ENCODE measurements at places on chromosomes 2 and 18.

DNA sequence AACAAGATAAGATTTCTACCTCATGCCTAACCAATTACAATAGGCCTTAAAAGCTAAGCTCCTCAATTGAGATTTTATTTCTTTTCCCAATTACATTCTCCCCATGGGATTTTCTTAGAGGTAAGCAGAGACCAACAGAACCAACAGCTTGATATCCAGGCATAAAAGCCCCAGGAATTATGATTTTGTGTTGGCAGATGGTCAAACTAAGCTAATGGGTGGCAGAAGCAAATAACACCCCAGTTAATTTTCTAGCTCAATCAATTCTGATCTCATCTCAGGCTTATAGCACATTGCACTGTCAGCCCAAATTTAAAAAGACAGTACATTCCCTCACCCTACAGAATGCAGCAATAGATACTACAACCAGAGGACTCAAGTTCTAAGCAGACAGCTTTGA is 156.4 kb downstream of the NRXN1 start:
- no peak for DNase-seq

DNA sequence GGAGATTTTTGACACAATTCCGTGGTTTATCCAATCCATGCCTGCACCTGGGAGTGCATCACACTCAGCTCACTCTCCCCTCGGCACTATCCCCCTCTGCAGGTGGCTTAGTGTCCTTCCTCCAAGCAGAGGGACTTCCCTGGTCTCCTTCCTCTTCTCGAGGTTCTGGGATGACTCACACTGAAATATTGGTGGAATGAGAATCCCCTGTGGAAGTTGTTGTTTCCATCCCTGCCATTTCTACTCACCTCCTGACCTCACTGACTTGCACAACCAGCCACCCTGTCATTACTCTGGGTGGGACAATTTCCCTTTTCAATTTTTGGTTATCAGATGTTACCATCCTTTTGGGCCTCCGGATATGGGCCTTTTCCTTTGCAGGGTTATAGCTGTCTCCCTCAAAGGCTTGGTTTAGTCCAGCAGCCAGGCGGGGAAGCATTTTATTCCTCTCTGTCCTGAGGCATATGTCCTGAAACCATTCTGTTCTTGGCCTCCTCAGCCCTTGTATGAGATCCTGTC is 59.9 kb downstream of the PTPRM start:
- DNase-seq, result peak; percentile 62

DNA sequence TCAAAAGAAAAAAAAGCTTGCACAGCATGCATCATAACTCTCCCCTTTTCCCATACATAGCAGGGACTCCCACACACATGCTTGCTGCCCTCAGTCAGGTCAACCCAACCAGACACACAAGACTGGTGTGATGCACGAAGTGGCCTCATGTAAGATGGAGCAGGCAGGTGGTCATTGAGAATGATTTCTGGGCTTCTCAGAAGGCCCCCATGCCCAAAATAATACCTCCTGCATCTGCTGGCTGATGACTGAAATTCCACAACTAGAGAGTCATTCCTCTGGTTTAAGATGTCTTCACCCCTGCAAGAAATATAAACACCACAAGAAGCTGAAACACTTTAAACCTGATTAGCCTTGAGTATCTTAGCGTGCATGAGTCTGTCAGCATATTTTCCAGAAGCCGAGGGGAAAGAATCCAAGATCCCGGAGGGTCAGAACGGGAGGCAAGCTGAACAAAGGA is 131.1 kb downstream of the AFF3 start:
- DNase-seq, result peak; percentile 52

- no peak for DNase-seq
Observed at GRCh38 chr2:113698892-113699447, 57.5 kb downstream of the SLC35F5 start.

DNA sequence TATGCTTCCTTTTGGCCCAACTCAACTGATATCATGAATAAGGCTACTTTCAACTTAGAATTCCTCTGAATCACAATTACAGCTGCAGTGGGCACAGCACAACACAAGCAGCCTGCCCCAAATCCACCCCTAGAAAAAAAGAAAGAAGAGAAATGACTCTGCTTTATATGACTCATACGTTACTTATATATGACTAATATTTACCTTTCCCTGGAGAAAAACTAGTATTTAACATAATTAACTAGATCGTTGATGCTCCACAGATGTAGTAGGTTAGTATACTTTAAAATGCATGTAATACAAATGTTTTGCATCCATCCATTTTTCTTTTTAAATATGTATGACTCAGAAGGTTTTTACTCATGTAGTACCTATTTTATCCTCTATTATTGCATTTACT is 133.3 kb upstream of the UNC80 start:
- DNase-seq, result peak; percentile 16

DNA sequence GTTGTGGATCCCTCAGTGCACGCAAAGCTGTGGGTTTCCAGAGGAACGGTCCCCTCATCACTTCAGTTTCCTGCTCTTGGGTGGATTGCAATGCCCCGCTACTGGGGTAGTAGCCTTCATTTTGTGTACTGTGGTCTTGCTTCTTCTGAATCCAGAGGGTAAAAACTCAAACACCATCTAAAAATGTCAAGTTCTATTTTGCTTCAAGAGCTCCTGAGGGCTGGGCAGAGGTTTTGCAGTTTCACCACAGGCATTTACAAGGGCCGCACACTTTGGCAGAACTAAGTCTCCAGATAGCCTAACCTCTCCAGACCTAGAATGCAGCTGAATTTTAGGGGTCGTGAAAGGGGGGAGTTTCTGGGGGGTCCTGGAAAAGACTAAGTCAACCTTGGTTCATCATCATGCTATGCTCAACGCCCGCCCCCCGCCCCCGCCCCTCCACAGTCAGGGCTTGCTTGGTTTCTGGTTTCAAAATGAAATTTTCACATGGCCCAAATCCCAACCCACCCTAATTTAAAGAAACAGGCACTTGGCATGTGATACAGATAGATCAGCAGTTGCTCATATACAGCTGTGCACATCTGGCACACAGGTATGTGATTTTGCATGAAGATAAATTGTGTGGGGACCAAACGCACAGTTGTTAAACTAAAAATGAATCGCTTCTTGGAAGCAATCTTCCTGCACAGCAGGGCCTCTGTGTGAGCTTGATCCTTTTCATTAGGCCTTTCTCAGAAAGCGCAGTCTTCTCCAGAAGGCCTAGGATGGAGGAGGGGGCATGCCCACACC is 329.6 kb downstream of the OSR1 start:
- no peak for DNase-seq

DNA sequence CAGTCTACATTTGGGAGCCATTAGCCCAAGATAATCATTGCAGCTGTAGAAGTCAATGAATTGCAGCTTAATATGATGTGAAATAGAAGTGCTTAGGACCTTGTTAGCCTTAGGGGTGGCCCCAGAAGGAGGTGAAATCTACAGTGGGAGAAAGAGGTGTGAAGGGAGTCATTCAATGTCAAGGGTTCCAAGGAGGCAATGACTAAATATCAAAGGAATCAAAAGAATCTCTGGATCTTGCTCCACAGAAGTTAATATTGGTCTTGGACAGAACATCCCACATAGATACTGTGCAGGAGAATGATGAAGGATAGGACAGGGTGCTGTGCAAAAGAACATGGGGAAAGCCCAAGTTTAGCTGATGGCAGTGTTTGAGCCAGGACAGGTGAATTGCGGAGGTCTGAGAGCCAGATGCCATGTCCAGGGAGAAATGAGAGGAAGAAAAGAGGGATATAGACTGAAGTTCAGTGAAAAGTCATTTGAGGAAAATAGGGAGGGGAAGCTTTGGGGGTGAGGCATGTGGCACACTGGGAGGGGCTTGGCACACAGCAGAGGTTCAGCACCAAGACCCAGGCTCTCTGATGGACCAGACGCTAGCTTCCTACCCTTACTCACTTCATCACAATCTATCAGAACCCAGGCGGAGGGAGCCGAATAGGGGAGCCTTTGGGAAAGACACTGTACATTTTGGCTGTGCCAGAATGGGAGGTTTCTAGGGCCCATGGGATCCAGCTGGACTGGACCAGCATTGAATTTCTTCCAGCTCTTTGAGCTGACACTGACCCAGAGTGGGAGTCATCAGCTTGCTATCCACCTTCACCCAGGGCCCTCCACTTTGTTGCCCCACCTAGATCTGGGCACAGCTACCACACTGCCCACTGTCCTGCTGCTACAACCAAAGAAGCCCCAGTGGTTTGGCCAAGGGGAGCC is 2.2 kb downstream of the IL1F10 start:
- DNase-seq, result no peak

- no peak for DNase-seq
Observed at GRCh38 chr2:232322560-232323327, 55.8 kb upstream of the ALPP start.

GRCh38 chr2:98634406-98635092 is 26.2 kb downstream of the UNC50 start:
- DNase-seq, result no peak

DNA sequence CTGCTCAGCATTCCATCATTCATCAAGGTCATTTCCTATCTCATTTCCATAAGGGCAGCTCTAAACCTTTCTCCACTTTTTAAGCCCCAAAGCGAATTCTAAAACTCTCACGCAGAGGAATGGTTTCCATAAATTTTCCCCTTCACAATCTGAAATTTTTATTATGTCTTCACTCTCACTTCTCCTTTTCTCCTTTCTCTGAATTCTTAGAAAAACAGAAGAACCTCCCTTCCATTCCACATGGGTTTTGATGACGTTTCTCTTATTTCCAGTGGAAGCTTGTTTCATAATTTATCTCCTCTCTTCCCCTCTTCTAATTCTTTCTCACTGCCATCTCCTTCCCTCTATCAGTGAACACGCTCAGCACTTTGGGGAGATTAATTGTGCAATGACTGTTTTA is 97.3 kb downstream of the SPATS2L start:
- no peak for DNase-seq

DNA sequence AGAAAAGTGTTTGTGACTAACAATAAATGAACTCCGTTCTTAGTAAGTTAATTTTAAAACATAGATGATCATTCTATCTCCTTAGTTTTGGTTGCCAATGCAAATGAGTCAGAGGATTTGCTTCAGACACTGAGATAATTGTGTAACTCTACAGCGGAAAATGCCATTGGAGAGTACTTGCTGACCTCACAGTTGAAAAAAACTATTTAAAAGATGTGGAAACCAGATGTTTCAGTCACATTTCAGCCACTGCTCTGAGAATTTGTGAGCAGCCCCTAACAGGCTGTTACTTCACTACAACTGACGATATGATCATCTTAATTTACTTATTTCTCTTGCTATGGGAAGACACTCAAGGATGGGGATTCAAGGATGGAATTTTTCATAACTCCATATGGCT is at the start of gene TNFAIP6:
TSS of gene TNFAIP6 (plus strand) at position 234 of the 400 bp plus-strand sequence. CDS start at position 309, 75 bp downstream.
- DNase-seq, result peak; percentile 98

DNA sequence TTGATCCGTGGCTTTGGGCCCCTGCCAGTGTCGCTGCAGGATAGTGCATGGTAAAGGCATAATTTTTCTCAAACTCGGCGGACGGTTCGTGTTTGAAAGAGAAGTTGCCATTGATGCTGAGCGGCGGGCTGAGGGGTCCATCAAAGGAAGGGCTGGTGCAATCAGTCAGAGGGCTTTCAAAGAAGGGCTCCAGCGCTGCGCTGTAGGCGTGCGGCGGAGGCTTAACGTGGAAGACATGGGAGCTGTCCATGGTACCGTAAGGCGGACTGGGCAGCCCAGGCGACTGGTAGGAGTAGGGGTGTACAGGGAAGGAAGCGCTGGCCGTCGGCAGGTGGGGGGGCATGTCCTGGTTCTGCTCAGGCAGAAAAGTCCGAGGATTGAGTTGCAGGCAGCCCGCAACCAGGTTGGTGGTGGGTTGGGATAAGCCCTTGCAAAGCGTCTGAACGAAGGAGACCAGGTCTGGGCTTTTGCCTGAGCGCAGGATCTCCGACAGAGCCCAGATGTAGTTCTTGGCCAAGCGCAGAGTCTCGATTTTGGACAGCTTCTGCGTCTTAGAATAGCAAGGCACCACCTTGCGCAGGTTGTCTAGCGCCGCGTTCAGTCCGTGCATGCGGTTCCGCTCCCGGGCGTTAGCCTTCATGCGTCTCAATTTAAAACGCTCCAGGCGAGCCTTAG is 2.3 kb downstream of the NEUROD1 start:
- peak; percentile 89 for DNase-seq

GRCh38 chr2:101380376-101380775 is 6.9 kb downstream of the CREG2 start:
- peak; percentile 66 for DNase-seq

DNA sequence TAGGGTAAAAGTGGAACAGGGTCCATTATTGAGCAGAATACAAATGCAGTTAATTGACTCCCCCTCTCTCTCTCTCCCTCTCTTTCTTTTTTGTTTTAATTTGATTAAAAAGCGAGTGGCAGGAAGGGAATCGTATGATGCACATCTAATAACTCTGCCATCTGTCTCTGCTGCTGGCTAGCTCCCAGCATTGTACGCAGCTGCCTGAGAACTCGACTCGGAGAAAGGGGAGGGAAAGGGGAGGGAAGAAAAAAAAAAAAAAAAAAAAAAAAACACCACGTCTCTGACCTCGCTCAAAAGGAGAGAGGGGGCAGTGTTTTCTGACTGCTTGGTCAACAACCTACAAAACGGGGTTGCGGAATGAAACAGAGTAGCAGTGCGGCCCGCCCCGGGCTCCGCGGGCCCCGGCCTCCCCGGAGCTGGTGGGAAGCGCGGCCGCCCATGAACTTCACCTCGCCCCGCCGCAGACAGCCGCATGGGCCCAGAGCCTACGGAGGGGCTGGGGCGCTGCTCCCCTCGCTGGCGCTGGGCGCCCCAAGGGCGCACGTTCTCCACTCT is 265.7 kb downstream of the TCF4 start:
- DNase-seq, result peak; percentile 97

GRCh38 chr18:46320928-46321711 is 216.9 kb downstream of the HAUS1 start:
- peak; percentile 60 for DNase-seq

DNA sequence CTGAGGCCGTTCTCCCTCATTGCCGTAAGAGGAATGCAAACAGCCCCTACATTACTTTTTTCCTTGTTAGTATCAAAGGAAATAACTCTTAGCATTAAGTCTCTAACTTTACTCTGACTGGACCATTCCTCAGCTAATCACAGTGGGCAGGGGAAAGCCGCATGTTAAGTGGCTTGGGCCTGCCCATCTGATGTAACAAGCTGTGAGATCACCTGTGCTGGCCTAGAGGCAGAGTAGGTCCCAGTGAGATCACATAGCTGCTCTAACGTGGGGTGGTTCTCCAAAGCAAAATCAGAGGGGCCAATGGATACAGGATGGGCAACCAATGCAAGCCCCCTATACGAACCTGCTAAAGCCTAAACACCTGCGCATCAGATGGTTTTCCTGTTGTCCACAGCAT is 5.9 kb upstream of the MOCOS start:
- DNase-seq, result no peak

DNA sequence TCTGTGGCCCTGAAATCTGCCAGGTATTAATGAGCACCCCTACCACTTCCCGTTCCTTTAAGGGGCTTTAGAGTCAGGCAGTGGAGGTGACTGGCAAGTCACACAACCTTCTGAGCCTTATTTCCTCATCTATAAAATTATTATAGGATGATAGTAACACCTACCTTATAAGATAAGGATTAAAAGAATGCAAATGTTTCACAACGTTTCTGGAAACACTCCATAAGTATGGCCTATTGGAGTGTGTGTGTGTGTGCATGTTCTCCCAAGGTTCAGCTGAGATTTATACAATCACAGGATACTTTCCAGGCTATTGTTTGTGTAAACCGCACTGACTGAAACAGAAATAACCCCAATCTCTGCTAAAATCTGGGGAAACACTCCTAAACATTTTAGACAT is 176.0 kb downstream of the PDE11A start:
- no peak for DNase-seq

All from fibroblast of pulmonary artery (primary cell).